Kidney capillary endothelial cell (primary cell): ENCODE measurements at places on chromosomes 12 and 14.

DNA sequence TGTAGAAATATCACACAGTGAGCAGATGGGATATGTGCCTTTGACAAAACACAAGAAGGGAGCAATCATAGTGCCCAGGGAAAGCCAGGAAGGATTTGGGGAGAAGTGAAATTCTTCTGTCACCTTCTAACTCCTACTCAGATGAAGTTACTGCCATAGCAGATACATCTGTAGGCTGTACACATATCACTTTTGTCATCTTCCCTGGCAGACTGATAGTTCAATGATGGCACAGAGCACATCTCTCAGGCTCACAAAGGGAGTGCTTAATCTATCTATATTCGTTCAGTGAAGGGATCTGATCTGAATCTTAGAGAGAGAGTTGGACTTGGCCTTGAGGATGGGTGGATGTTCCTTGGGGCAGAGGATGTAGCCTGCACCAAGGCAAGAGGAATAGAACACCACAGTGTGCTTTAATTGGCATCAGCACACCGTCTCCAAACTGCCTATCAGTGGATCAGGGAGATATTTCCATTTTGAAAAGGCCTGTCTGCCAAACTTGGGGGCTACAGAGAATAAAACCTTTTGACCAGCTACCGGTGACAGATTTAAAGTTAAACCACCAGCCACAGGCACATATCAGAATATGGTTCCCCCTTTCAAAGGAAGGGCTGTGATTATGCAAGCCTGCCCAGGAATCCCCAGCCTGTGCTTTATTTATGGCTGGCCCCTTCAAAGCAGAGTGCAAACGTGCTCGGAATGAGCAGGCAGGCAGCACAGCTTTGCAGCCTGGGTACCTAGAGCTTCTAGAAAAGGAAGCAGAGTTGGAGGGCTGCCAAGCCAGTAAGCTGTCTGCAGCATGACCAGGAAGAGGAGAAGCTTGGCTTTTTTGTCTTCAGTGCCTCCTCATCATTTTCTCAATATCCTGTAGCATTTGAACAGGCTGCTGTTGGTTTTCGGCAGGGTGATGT lies 165.5 kb upstream of the DYRK2 start:
- DNase-seq: peak; percentile 79

DNA sequence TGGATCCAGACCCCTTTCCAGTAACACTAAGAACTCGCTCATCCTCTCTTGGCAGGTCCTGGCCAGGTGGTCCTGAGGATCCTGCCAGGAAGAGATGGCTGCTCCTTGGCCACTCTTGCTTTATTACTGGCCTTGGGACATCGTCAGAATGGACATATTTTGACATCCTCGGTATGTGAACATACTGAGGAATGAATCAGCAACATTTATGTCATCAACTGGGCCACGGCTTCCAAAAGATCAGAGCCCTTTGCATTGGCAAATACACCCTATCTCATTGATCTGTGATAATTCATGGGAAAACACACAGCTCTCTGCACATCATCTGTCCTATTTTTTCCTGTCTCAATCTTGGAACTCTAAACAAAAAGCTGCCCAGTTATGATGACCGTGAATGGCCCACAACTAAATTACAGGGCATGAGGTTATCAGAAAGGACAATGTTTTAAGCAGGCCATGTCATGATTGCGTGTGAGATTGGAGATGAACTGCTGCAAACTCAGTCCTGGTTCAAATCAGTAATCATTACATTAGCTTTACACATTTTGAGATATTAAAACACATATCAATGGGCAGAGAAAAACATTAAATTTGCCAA lies 1325.8 kb downstream of the AACS start:
- DNase-seq: no peak

DNA sequence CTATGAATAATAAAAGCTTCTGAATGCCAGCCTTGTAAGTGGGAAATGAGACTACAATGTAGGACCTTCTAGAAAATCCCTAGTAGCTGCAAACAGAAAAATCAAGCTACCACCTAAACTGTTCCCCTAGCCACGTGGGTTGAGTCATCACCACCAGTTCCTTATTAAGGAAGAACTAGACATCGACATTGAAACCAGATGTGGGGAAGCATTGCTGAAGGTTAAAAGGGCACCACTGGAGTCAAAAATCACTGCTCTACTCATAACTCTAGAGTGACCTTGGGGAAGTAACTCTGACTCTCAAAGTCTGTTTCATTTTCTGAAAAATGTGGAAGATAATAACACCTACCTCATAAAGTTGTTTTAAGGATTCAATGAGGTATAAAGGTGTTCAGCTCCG lies 9.4 kb upstream of the CNIH1 start:
- no peak for DNase-seq

- DNase-seq: peak; percentile 81
Measured at GRCh38 chr12:118183711-118184110, 47.8 kb downstream of the PEBP1 start.

GRCh38 chr14:35766036-35766699 lies 42.9 kb downstream of the RALGAPA1 start:
- DNase-seq: no peak

- no peak for DNase-seq
Measured at GRCh38 chr12:4653257-4653656, 4.3 kb downstream of the NDUFA9 start.

- no peak for DNase-seq
Measured at GRCh38 chr12:80192087-80192486, 92.8 kb downstream of the OTOGL start.
